ENCODE measurements at places on chromosomes 5 and 9.

DNA sequence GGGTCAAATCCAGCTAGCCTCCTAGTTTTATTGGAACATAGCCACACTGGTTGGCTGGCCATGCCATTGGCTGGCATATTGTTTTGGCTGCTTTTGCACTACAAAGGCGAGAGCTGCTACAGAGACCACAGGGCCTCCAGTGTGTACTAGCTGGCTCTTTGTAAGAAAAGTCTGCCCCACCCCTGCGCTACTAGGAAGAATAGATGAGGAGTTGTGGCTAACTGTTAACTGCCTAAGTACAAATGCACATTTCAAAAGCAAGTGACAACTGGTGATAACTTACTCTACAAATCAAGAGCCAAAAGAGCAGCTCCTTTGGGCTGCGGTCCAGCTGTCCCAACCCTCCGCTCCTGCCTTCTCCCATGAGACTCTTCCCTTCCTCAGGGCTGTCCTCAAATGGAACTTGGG is 63.9 kb downstream of the SERINC5 start:
- DNase-seq: no peak

DNA sequence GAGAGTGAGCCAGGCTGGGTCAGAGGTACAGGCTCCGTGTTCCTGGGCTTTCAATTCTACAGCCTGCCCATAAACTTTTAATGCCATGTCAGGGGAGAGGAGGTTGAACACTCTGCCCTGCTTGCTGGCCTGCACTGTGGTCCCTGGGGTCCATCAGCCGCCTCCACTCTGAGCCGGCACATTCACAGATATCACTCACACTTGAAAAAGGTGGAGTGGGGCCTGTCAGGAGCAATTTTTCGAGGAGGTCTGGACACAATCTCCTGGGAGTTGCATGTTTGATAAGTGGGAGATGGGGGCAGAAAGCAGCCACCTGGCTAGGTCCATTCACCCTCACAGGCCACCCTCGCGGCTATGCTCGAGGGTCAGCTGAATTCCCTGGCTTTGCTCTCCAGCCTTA is 22.9 kb downstream of the S1PR3 start:
- DNase-seq: no peak

DNA sequence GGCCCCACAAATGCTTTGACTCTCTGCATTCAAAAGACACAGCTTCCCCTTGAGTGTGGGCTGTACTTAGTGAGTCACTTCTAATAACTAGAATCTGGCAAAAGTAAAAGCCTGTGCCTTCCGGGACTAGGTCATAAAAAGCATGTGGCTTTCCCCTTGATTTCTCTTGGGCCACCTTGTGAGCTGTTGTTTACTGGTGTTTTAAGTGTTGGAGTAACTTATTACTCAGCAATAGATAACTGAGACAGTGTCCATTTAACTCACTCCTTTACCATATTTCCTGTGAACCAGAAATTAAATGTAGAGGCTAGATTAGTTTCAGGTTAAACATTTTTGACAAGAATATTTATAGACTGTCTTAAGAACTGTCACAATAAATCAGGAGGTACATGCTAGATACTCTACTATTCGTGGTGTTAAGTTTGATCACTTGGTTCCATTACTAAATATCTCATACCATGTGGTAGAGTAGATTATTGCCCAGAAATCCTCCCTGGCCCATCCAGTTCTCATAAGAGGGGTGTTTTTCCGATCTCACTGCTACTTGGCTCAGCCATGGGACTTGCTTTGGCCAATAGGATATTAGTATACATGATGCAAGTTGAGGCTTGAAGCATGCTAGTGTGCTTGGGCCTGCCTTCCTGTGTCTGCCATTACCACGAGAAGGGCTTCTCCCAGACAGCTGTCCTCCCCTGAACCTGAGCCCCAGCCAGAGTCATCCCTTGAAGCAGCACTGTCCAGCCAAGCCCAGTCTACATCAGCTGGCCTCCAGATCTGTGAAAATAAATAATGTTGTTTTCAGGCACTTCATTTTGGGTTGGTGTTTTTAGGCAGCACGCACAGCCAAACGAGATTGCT is 10.4 kb upstream of the CMBL start:
- no peak for DNase-seq

DNA sequence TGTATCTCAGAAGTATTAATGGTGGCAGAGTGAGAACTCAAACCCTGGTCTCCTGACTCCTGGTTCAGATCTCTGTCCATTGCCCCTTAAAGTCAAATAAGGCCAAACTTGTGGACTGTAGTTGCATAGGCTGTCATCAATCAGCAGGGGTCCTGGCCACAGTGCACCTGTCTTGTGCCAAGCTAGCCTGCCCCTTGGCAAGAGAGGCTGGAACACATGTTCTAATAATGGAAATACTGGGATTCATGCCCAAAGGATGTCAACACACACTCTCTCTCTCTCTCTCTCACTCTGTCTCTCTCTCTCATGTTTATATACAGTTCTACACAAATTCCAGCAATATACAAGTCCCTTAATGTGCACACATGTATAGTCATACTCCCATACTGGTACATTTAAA is 44.3 kb downstream of the GLRA1 start:
- DNase-seq: no peak

GRCh38 chr5:102529447-102529846 is 30.6 kb upstream of the SLCO6A1 start:
- no peak for DNase-seq

GRCh38 chr5:162466011-162466410 is 398.4 kb downstream of the GABRG2 start:
- no peak for DNase-seq

- DNase-seq: no peak
Observed at GRCh38 chr5:32828492-32828891, 117.4 kb downstream of the NPR3 start.

- no peak for DNase-seq
Observed at GRCh38 chr9:37010180-37010579, 23.9 kb downstream of the PAX5 start.

DNA sequence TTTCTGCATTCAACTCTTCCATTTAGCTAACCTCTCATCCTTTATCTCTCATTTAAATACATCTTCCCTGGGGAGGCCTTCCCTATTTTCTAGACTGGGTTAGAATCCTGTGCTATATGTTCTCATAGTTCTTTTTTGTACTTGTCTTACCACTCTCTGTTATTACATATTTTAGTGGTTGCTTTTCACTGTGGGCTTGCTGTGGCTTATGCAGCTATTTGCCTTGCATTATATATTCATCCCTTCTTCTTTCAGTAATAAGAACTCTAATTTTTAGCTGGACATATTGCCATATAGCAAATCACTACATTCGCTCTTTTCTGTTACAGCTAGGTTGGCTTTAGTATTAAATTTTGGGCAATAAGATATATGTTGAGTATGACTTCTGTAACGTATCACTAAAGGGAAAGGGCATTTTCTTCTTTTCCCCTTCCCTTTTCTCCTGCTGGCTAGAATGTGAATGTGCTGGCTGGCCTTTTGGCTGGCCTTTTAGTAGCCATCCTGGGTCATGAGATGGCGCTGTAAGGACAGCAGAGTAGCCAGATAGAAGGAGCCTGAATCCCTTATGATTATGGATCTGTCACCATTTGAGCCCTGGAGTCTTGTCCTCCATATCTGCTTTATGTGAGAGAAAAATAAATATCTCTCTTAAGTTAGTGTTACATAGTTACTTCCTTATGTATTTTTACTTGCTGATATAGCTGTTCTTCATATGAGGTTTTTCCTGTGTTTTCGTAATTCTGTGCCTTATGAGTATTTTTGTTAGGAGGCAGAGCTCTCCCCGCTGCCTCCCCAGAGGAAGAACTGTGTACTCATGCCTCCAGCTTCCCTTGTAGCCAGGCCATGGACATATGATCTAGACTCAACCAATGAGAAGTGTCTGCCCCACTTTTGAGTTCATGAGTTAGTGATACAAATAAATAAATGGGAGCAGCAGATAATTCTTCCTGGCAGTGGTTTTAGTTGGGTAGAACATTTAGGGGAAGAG is 65.8 kb downstream of the NDUFAF2 start:
- DNase-seq: no peak

- no peak for DNase-seq
Observed at GRCh38 chr5:132422720-132423437, 53.4 kb downstream of the SLC22A5 start.

- DNase-seq: no peak
Observed at GRCh38 chr5:157072508-157072907, 13.6 kb upstream of the HAVCR1 start.

GRCh38 chr9:73174330-73174980 is 22.8 kb downstream of the ANXA1 start:
- DNase-seq: no peak

GRCh38 chr5:17441351-17441750 is 56.7 kb upstream of the TAF11L2 start:
- peak; percentile 59 for DNase-seq

DNA sequence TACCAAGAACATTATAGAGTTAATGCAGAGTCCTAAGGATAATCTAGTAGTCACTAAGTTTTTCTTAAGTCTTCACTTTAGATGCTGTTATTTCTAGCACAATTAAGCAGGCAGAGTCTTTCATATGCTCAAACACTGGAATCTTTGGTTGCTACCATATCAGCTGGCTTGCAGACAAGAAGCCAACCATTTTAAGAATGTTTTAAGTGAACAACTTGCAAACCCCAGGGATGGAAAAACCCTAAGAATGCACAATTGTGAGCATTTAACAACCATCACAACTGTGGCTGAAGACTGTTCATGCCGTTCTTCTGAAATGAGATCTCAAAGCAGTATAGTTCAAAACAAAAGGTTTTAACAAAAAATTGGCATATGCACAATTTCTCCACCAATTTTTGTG is 55.1 kb downstream of the CSNK1A1 start:
- no peak for DNase-seq
